ENCODE measurements at places on chromosomes 2 and 18.

GRCh38 chr2:26299471-26300101 lies 46.4 kb upstream of the SELENOI start:
- DNase-seq = no peak

DNA sequence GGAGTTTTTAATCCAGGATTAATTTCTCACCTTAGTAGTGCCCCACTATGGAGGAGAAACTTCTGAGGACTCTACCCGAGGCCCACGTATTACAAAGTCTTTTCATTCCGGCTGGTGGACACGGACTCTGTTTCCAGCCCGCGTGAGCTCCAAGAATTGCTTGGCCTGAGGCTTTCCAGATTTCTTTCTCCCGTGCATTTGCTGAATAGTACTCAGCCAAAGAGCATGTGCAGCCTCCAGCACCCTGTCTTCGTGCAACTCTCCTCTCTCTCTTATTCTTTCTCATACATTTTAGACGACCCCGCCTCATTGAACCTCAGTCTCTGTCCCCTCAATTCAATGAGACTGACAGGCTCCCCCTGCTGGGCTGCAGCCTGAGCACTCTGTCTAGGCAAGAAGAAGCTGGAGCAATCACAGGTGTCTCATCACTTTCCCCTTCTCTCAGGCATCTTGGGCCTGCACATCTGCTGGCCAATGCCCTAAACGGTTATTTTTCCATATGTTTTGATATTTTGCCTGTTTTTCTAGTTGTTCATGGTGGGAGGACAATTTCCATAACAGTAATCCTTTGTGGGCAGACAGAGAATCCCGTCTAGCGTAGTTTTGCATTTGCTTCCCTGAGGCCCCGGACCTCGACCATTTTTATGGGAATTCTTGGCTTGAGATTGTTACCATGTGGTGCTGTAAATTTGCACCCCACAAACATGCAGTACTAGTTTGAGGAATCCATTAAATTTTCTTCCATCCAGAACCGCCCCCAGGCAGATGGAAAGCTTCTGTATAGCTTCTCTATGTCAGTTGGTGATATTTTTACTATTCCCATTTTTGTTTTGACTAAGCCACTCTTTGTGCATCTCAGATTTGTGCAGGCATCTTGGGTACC lies 50.1 kb upstream of the LPIN2 start:
- DNase-seq = peak; percentile 57

DNA sequence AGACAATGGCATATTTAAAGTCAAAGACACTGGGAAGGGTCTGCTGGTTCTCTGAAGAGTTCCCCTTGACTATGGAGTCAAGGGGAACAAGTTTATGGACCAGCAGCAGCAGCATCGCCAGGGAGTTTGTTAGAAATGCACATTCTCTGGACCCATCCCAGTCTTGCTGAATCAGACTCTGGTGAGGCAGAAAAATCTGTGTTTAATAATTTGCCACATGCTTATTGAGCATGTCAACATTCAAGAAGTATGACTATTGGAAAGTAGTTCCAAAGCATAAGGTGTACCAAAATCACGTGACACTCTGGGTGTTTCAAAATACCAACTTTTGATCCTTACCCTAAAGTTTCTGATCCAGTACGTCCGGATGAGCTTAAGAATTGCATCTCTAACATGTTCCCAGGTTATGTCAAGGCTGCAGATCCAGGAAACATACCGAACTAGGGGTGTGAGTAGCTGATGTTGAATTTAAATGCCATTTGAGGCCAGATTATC lies 853.8 kb downstream of the TMEM182 start:
- no peak for DNase-seq

GRCh38 chr2:162573288-162573687 lies 229.4 kb downstream of the GCA start:
- no peak for DNase-seq

DNA sequence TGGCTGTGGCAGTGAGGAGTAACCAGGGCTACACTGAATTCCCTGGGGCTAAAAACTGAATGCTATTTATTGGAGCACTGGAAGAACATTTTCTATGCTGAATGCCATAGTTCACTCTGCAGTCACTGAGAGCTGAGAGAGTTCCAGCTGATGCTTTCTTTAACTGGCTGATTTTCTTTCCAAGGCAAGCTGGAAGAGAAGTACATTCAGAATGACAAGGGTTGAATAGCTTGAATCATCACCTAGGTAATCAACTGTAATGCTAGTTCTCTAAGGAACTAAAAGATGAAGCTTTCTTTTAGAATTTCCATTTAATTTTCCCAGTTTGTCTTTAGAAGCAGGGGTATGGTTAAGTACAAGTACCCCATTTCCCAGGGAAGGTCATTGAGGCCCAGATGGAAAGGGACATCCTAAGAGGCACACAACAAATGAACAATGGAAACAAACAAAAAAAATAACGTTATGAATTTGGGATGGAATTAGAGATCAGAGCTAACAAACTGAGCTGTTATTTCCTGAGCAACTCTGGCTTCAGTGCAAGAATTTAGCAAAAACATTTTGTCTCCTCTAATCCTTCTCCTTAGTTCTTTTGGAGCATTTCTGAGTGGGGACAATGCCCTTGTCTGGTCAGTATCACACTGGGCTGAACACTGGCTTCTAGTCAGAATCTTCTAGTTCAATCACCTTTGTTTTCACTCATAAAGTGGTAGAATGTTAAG lies 132.8 kb upstream of the REG3A start:
- no peak for DNase-seq

DNA sequence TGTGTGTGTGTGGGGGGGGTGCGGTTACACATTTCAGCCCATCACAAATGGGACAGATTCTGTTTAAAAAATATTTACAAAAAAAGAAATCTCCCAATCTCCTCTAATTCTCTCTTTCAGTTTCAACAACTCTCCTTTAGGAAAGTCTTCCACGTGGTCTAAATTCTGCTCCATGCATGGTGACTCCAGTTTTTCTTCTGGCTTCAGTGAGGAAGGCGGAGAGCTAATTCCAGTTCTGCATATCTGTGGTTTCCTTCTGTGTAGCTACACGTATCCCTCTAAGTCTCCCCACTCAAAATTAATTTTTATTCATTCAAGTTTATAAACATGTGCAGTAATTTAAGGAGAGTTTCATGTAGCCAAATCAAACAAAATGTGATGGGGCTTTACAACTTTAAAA lies 111.6 kb downstream of the SLC4A3 start:
- DNase-seq = no peak

- DNase-seq = no peak
Observed at GRCh38 chr18:66555585-66555984, 48.3 kb downstream of the CDH19 start.

DNA sequence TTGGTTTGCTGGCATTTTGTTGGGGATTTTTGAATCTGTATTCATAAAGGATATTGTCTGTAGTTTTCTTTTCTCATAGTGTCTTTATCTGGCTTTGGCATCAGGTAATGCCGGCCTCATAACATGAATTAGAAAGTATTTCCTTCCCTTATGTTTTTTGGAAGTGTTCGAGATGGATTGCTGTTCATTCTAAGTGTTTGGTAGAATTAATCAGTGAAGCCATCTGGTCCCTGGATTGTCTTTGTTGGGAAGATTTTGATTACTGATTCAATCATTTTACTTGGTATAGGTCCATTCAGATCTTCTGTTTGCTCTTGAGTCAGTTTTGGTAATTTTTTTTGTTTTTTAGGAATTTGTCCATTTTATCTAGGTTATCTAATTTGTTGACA lies 22.3 kb downstream of the KIAA1328 start:
- DNase-seq = no peak

GRCh38 chr2:105645938-105646773 lies 98.6 kb upstream of the NCK2 start:
- DNase-seq = no peak

GRCh38 chr2:116264872-116265271 lies 1549.6 kb upstream of the DDX18 start:
- no peak for DNase-seq

GRCh38 chr2:74779587-74780135 lies 54.3 kb upstream of the HK2 start:
- no peak for DNase-seq

- no peak for DNase-seq
Observed at GRCh38 chr2:196384729-196385128, 213.4 kb upstream of the STK17B start.

DNA sequence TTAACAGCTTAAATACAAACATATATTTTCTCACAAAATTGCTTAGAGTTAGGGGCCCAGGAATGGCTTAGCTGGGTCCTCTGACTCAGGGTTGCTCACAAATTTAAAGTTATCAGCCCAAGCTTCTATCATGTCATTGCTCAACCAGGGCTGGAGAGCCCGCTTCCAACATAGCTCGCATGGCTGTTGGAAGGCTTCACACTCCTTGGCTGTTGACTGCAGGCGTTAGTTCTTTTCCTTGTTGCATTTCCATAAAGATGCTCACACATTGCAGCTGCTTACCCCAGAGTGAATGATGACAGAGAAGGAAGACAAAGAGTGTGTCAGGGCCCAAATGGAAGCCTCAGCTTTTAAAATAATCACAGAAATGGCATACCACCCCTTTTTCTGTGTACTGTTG lies 62.9 kb upstream of the TFPI start:
- no peak for DNase-seq

GRCh38 chr2:29336341-29337241 lies 221.4 kb downstream of the CLIP4 start:
- no peak for DNase-seq

DNA sequence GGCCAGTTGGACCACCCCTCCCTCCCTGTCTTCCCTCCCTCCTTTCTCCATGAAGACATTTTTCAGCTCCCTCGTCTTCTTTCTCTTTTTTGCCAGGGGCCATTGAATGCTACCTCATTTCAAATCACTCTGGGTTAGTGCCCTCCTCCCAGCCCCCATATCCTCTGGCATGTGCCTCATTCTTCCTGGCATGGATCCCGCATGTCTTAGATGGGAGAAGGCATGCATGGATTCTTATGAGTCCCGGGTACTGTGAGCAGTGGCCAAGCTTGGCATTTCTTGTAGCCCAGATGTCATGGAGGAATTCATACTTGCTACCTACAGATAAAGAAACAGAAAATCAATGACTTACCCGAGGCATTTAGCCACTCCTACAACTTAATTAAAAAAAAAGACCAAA lies 9.0 kb upstream of the HAAO start:
- DNase-seq = no peak

- DNase-seq = no peak
Observed at GRCh38 chr2:39981883-39982311, 202.8 kb upstream of the THUMPD2 start.

- DNase-seq = no peak
Observed at GRCh38 chr2:221454459-221455105, 117.5 kb downstream of the EPHA4 start.

- DNase-seq = no peak
Observed at GRCh38 chr2:47189635-47190034, 34.5 kb upstream of the STPG4 start.

DNA sequence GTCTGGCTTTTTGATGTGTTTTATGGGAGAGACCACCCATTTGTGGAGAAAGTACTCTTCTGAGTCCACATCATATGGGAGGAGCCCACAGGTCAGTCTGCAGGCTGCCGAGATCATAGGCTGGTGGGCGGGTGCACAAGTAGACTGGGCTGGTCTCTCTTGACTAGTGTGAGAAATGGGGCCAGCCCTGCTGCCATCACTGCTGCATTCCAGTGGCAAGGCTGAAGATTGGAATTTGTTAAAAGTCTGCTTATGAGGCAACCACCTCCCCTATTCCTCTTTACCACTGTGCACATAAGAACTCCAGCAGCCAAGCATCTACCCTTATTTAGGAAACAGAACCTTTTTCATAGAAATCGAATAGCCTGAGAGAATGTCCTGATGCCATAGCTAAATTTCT lies 200.7 kb downstream of the DIS3L2 start:
- no peak for DNase-seq

GRCh38 chr18:31647127-31647753 lies 37.1 kb downstream of the B4GALT6 start:
- DNase-seq = no peak

GRCh38 chr2:32418778-32419177 lies 62.0 kb downstream of the BIRC6 start:
- DNase-seq = no peak

GRCh38 chr2:217393585-217394032 lies 533.7 kb upstream of the TNP1 start:
- no peak for DNase-seq

- no peak for DNase-seq
Observed at GRCh38 chr2:25788457-25788856, 89.8 kb downstream of the ASXL2 start.

GRCh38 chr18:62632788-62633455 lies 82.4 kb upstream of the PHLPP1 start:
- DNase-seq = no peak

- no peak for DNase-seq
Observed at GRCh38 chr2:143954186-143954585, 565.7 kb downstream of the ZEB2 start.

DNA sequence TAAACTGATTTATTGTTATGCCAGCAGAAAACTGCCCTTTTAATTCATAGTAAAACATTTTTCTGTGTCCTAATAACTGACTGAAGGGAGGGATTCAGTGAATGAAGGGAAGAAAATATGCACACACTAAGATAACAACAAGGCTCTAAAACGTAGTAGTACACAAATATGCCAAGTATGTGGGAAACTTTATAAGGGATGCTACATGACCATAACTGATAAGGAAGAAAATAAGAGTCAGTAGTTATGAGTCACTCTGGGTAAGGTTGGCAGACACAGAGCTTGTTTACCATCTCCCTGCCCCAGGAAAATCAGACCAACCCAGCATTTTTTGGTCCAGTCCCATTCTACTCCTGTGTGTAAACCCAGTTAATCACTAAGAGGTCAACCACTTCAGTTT lies 124.2 kb downstream of the RPRM start:
- no peak for DNase-seq

DNA sequence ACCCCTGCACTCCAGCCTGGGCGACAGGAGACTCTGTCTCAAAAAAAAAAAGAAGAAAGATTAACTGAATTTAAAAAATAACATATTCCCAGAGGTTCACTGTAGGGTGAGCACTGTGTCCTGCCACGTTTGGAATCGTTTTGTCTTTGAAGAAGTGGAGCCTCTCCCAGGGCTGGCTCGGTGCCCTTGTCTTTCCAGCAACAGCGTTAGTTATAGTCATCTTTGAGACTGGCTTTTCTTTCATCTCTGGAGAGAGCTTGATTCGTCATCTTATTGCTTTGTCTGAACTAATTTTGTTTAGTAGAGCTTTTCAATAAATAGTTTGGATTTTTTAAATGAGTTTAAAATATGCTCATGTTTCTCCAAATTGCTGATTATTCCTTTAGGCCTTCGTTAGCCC lies 50.5 kb downstream of the IMPA2 start:
- DNase-seq = no peak

DNA sequence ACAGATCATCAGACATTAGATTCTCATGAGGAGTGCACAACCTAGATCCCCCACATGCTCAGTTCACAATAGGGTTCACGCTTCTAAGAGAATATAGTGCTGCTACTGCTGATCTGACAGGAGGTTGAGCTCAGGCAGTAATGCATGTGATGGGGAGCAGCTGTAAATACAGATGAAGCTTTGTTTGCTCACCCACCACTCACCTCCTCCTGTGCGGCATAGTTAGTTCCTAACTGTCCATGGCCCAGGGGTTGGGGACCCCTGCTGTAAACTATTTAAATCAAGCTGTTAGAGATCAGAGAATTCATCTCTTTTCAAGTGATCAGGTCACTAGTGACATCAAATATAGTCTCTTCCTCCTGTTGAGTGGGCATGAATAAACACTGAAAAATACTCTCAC lies 88.8 kb upstream of the ACVR2A start:
- DNase-seq = no peak

All from activated T-cell treated with anti-CD3 and anti-CD28 coated beads for 24 hours (primary cell).